ENCODE measurements at places on chromosomes 13 and 19. TPM values are rescaled to one million over a fixed set of nuclear protein-coding genes. Genes with fewer than 3 reads are reported as not detected.

The B3GNT3 gene
- 1.2 TPM for total RNA-seq

The UQCRFS1 gene
- total RNA-seq, result 20.5 TPM

The TRPM4 gene
- total RNA-seq, result 16.3 TPM

The GIPC3 gene
- total RNA-seq, result 0.60 TPM

The SHISA2 gene
- 41.9 TPM for total RNA-seq

The IL12RB1 gene
- total RNA-seq, result 0.38 TPM

The SIGLEC7 gene
- total RNA-seq, result 1.2 TPM

The RYR1 gene
- 20.4 TPM for total RNA-seq

Data from camera-type eye (tissue), 1 donor.